ENCODE measurements at places on chromosomes 3 and 15.

GRCh38 chr3:141412087-141412935, 44.0 kb downstream of the ZBTB38 start:
- peak; percentile 22 for DNase-seq

GRCh38 chr15:101056366-101057334, 137.5 kb downstream of the LRRK1 start:
- DNase-seq, result no peak

- peak; percentile 44 for DNase-seq
These were observed 1.7 kb downstream of the RASSF1 start for GRCh38 chr3:50338965-50339364.

DNA sequence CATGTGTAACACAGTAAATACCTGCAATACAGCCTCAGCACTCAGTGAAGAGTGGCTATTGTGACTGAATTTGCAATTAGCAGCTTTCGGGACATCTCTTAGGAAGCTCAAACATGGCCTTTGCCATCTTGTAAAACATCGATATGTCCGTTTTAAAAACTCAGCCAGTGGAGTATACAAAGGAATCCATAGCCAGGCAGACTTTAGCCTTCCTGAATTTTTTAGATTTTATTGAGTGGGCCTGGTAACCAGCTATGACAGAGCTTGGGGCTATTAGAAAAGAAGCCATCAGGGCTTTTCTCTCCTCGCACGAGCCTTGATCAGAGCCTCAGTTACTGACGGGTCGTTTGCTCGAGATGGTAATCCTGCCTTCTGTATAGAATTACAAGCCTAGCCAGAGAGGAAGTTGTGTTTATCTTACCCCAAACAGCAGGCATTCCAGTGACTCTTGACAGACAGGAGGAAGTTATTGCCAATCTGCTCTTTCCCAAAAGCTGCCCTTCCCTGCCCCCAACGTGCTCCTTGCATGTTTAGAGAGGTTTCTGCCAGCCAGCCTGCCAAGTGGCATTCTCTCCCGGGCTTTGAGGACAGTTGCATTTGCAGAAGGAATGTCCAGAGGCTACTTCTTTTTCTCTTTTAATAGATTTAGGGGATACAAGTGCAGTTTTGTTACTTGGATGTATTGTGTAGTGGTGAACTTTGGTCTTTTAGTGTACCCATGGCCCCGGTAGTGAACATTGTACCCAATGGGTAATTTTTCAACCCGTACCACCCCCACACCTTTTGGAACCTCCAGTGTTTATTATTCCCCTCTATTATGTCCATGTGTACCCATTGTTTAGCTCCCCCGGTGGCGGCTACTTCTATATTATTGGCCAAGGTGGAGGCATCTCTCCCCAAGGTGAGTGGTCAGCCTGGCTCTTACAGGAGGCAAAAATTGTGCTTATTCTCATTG, 40.6 kb downstream of the ITPR1 start:
- DNase-seq, result no peak

- peak; percentile 6 for DNase-seq
These were observed 1.1 kb downstream of the CMTM8 start for GRCh38 chr3:32239307-32240158.

GRCh38 chr15:90871716-90872485, 3.5 kb downstream of the FURIN start:
- no peak for DNase-seq

DNA sequence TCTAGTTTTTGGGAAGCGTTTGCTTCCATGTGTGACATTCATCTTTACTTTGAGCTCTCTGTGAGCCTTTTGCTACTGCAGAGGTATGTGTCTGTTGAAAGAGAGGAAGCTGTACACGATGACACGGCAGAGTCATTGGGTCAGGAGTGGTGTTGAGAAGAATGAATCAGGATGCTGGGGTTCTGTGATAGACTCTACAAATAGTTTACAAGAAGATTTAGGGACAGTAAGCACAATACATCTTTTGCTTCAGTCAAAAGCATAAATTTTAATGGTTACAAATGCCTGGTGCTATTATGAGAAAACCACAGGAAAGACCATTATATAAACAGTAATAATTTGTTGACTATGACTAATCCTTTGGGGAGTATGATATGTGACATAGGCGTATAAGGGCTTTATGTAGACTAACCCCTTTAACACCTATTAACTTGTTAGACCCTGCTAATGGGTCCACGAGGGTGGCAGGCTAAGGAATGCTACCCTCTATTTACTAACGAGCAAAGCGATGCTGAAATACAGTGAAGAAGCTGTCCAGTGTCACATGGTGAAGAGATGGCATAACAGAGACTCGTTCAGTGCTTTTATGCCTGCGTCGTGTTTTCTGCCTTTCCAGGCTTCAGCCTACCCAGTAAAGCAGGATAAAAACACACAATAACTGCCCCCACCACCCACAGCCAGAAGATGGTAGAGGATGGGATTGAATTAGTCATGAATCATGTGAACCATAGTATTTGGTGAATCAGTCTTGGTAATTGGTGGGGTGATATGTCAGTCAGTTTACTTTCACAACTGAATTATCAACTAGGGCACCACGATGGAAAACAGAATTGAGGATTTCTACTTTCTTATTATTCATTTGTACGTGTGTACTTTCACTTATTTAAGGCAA, 118.8 kb downstream of the LPP start:
- no peak for DNase-seq

GRCh38 chr15:65097651-65098263, 17.2 kb downstream of the UBAP1L start:
- no peak for DNase-seq

DNA sequence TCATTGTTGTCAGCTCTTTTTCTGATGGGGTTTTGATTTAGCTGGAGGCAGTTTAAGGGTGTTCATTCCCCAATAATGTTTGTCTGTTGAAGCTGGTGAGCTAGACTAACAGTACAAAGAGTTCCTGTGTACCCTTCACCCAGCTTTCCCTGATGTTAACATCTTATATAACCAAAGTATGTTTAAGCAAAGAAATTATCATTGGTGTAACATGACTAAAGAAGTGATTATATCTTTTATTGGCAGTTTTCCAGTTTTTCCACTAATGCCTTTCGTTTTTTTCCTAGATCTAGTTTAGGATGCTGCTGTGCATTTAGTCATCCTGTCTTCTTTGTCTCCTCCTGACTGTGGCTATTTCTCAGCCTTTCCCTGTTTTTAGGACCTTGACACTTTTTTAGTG, 165.6 kb downstream of the LPP start:
- no peak for DNase-seq

GRCh38 chr3:21564531-21564930, 186.5 kb downstream of the ZNF385D start:
- no peak for DNase-seq

GRCh38 chr3:176757429-176757828, 439.9 kb downstream of the TBL1XR1 start:
- no peak for DNase-seq

DNA sequence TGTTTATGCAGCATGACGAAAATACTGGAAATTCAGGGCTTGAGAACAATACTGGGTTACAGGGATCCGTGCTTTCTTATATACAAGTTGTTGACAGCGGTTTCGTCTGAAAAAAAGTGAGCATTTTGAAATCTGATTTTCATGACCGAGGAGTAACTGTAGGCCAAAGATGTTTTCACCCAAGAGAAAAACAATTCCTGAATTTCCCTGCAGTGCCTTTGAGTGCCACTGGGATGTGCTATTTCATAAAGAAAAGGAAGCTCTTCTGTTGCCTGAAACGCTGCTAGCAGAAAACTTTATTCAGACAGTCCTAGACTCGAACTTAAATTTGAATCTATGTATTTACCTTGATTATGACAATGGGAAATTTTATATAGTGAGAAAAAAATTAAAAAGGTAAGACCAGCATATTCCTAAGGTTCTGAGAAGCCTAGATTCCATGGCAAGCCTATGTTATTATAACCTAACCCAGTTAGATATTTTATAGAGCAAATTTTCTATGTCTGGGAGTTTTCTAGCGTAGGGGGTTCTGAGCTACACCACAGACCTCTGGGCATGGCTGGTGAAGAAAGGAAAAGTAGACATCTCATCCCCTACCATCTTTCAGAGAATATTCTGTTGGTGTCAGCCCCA, 30.2 kb downstream of the KCNAB1 start:
- DNase-seq, result peak; percentile 52

GRCh38 chr3:161035711-161036110, 69.4 kb downstream of the B3GALNT1 start:
- peak; percentile 19 for DNase-seq

GRCh38 chr3:58173029-58173668, 37.6 kb downstream of the DNASE1L3 start:
- DNase-seq, result no peak

DNA sequence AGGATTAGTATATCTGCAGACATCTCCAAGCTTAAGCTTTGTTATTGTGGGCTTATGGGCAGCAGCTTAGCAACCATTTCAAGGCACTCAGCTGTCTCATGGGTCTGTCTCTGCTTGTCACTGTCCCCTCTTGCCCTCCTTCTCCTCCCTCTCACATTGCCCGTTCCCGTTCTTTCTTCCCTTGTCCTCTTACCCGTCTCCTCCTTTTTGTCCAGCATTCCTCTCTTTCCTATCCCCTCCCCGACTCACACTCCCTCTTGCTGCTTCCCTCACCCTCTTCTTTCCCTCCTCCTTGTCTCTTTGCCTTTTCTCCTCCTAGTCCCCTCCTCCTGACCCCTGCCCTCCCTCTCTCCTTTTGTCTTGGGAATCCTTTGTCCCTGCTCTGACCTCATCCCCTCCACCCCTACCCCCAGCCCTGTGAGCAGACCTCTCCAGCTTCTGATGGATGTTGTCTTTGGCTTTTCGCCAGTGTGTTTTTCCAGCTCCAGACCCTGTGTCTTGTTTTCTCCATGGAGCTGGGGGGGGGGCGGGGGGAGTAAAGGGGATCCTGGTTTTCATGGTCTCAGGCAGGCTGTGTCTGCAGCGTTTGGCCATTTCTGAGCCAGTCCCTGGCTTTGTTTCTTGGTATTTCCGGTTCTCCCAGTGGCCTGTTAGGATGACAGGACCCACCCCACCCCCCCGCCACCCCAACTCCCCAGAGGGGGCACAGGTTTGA, 47.9 kb upstream of the TRAK1 start:
- no peak for DNase-seq

DNA sequence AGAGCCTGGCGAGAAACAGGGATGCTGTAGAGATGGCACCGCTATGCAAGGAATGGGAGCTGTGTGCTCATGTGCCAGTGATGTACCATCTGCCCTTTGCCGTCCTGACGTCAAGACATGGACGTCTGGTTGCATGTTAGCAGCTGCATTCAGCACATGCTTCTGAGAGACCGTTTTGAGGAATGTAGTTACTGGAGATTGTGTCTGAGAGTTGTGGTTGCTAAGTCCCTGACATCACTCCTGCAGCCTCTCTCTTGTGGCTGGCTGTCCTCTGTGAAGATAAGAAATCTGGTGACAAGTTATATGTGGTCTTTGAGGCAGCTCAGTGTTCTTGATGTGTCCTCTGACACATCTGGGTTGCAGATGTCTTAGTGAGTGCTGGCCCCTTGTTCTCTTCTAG, 165.1 kb downstream of the APBA2 start:
- DNase-seq, result no peak

- DNase-seq, result no peak
These were observed 24.7 kb upstream of the HHLA2 start for GRCh38 chr3:108271626-108272025.

- no peak for DNase-seq
These were observed 533.1 kb upstream of the CBLB start for GRCh38 chr3:106401666-106402490.

DNA sequence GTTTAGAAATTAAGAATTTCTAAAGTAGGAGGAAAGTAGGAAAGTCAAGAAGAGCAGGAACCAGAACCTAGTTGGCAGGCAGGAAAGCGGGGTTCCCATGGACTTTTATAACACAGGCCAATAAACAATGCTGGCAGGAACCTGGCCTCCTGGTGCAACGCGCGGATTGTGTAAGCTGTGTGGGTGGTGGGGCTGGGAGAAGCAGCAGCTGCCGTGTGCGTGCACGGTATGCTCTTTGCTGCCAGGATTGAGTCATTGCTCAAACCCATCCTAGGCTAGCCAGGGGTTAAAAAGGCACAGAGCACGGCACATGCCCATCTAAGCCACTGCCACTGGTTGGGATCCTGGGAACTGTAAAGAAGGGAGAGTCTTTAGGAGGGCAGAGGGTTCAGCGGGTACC, 209.9 kb upstream of the RGMA start:
- DNase-seq, result no peak

DNA sequence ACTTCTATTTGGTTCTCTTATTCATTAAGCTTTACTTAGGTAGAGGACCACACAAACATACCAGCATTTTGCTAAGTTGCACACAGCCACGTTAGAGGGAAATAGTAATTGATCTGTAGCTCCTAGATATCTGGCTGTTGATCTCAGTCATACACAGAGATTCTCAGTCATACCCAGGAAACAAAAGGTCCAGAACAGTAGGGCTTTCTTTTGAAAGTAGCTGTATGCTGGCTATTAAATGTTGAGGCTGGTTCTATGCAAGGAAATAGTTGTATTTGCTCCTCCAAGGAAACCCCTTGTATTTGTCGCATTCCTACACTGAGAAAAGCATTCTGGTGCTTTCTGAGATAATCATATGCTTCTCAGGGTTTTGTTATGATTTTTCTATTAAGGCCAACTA, 523.8 kb downstream of the SOX2 start:
- no peak for DNase-seq

GRCh38 chr15:59410391-59410896, 27.5 kb upstream of the FAM81A start:
- DNase-seq, result peak; percentile 55

DNA sequence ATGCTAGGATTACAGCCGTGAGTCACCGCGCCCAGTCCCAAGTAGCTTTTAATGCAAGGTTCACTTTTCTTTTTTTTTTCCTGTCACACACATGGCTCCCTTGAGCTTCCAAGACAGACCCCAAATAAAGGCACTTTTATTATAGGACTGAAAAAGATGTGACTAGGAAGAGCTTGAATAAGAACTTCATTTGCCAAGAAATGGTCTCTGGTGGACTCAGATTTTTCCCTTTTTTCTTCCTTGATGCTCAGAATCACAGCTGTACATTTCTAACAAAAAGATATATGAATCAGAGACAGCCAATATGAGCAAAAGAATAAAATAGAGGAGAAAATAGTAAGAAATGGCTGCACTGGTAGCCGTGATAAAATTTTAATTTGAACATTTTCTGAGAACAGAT, 337.2 kb downstream of the MAGI1 start:
- no peak for DNase-seq

DNA sequence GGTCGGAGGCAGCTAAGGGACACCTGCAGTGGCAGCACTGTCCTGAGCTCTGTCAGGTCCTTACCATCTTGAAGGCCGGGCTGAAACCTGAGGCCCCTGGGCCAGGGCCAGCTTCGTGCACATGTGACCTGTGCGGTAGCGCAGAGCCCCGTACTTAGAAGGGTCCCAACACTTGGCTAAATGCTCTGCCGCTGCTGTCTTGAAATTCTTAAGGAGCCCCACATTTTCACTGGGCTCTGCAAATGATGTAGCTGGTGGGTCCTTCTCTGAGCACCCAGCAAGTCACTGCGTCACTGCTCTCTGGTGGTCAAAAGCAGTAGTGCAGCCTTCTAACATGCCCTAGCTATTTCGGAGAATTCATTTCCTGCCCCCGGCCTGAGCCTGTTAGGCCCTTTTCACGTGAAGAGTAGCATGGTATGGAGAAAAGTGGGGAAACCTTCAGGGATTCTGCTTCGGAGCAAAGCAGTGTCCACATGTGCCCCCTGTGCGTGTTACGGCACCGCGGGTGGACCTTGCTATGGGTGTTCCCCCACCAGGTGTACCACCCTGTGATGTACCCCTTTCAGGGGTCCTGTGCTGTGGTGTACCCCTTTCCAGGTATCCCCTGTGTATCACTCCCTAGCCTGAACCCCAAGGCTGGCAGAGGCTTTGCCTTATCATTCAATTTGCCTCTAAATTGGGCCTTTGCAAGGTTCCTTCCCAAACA, 79.7 kb downstream of the TMEM266 start:
- peak; percentile 67 for DNase-seq

All from OCI-LY7 (cell line).